Daoy (cell line): ENCODE measurements at places on chromosomes 11 and 22. TPM values are rescaled to one million over a fixed set of nuclear protein-coding genes. Genes with fewer than 3 reads are reported as not detected.
A peak's percentile ranks its signal among the peaks of the same experiment; 100 is the strongest.

DNA sequence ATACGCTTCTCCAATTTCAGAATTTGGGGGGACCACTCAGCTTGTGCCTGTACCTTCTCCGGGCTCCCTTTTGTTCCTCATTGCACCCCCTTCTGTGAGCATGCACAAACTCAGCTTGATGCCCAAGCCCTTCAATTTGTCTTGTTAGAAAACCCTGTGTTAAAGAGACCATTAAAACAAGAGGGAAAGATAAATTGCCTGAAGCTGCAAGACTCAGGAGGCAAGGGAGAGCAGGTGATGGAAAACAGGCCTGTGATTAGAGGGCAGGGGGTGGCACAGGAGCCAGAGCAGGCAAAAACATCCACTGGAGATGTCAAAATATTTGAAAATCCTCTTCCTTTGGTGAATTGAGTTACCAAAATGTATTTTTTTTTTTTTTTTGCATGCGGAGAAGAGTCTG, 121.7 kb downstream of the MIAT start:
- DNase-seq: no peak

DNA sequence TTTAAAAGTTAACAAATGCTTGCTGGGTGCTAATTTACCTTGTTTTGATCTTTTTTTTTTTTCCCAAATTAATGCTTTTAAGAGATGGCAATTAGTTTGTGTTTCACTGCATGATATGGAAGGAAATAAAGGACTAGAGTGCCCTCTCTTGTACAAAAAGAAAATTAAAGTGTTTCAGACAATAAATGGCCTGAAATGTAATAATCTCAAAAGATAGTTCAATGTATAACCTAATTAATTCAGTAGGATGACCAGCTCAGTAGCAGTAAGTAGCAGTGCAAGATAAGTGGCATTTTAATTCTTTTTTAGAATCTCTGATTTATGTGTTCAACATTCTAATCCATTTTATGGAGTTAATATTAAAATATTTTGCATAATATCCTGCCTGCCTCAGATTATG, 39.9 kb upstream of the MYO18B start:
- DNase-seq: no peak

The SLC1A2 gene
- total RNA-seq: 0.03 and 0.17 TPM in 2 replicates

- no peak for DNase-seq
Observed at GRCh38 chr11:63907808-63908530, 9.0 kb downstream of the RCOR2 start.

The CCDC116 gene
- 0.29 and 7.1 TPM in 2 replicates for total RNA-seq

The SLC29A2 gene
- 0.48 and 0.86 TPM in 2 replicates for total RNA-seq

DNA sequence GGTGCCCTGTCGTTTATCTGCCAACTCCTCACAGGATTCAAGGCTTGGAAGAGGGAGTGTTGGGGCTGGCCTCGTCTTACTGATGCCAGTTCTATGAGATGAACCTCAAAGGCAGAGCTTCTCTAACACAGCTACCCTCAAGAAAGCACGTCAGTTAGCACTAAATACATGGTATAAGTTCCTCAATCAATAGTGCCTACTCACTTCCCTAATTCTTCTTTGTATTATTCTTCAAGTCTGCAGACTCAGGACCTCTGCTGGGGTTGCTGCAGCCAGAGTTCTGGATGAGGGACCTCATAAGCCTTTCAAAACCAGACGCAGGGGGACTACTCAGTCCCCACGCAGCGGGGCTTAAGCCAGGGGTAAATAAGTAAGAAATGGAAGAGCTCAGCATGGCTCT, 118.3 kb downstream of the VPREB1 start:
- DNase-seq: no peak

GRCh38 chr11:70226183-70226582, 23.1 kb downstream of the FADD start:
- no peak for DNase-seq

DNA sequence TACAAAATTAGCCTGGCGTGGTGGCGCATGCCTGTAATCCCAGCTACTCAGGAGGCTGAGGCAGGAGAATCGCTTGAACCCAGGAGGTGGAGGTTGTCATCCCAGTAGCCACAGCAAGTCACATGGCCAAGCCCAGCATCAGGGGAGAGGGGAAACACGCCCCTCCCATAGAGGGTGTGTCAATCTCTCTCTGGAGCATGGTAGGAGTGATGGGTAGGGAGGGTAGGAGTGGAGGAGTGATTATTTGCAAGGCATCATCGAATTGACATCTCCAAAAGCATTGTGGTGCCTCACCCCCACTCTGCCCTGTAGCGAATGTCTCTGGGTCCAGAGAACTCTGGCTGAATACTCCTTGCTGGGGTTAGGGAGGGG, 6.1 kb upstream of the SSTR3 start:
- no peak for DNase-seq

The KCTD14 gene
- total RNA-seq: 8.4 and 9.9 TPM in 2 replicates

The LIPT2 gene
- total RNA-seq: 6.6 and 8.3 TPM in 2 replicates

The MS4A15 gene
- total RNA-seq: not detected in 2 replicates

GRCh38 chr11:17405232-17406005, 17.0 kb upstream of the KCNJ11 start:
- peak; percentile 58 for DNase-seq

The APOA5 gene
- not detected in 2 replicates for total RNA-seq

The TENM4 gene
- total RNA-seq: 13.6 and 23.5 TPM in 2 replicates

The BEST1 gene
- 0.65 TPM in 1 of 2 replicates, not detected in the other for total RNA-seq

DNA sequence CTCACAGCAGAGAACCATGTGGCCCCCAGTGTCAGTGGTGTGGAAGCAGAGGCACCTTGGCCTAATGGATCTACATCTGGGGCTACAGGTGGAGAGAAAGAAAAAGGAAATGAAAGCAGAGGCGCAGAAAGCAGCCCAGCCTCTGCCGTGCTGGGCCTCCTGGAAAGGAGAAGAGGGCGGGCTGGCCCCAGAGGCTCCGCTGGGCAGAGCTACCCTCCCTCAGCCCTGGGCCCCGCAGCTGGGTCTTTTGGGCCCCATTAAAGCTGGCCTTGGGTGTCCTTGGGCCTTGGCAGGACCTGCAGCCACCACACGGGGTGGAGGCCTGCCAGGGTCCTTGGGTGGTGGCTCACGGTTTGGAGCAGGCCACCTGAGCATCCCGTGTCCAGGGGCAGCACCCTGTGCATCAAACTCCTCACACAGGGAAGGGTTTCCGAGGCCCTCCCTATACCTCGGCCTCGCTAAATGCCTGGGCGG, 31.6 kb upstream of the GAL start:
- DNase-seq: no peak

The SULT4A1 gene
- 1.0 and 2.2 TPM in 2 replicates for total RNA-seq

DNA sequence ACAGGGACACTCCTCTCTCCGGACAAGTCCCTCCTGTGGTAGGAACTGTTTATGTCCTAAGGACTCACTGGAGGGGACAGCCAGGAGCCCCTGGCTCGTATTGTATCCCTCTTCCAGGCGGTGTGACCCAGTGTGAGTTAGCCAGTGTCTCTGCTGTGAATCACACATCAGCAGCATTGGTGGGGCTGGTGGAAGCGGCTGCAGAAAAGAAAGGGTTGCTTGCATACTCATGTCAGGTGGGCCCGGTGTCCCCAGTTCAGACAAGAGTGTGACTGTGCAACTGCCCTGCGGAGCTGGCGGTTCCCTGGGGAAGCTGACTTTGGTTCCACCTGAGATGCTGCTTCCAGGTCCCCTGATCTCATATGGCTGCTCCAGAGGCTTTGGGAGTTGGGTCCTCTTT, 99.4 kb downstream of the ZBTB16 start:
- DNase-seq: no peak

The SMCO4 gene
- total RNA-seq: 27.5 and 49.1 TPM in 2 replicates

The RASL10A gene
- 0.11 and 0.39 TPM in 2 replicates for total RNA-seq

DNA sequence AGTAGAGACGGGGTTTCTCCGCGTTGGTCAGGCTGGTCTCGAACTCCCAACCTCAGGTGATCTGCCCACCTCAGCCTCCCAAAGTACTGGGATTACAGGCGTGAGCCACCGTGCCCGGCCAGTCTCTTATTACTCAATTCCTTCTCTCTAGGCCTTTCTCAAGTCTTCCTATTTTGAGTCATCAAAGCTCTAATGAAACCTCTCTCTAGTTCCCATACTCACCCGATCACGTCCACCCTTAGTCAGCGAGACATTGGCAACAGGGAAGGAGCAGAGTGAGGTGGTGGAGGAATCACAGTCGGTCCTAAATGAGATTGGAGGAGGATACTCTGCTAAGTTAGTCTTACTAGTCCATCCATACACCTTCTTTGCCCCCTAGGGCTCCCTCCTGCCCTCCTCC, 5.0 kb downstream of the BSCL2 start:
- no peak for DNase-seq

DNA sequence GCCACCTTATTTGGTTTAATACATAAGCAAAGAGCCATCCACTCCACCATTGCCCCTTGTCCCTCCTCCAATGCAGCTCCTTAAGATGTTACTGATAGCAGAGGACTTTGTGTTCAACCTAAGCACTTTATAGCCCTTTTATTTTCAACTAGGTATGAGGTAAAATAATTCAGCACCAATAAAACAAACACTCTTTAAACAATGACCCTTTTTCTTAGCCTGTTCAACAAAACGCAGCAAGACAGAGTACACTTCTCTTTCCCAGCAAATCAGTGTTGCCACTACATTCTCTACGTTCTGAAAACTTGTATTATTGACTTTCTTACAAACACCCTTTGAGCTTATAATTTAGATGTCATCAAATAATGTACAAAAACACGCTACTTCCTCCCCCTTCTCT, 104.0 kb upstream of the IGLL5 start:
- no peak for DNase-seq

DNA sequence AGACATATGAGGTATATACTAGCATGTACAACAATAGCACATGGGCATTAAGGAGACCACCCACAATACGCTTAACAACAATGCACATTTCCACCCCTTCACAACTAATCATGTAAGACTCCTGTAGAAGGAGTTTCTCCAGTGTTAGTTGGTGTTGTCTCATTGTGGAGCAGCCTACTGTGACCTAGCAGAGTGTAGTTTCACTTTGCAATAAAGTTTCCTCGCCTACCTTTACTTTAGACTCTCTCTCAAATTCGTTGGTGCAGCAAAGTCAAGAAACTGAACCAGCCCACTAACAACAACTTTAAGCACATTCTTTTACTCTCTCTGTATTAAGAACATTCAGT, 863.6 kb downstream of the FAM181B start:
- no peak for DNase-seq

The CCDC87 gene
- 0.27 TPM in 1 of 2 replicates, not detected in the other for total RNA-seq

DNA sequence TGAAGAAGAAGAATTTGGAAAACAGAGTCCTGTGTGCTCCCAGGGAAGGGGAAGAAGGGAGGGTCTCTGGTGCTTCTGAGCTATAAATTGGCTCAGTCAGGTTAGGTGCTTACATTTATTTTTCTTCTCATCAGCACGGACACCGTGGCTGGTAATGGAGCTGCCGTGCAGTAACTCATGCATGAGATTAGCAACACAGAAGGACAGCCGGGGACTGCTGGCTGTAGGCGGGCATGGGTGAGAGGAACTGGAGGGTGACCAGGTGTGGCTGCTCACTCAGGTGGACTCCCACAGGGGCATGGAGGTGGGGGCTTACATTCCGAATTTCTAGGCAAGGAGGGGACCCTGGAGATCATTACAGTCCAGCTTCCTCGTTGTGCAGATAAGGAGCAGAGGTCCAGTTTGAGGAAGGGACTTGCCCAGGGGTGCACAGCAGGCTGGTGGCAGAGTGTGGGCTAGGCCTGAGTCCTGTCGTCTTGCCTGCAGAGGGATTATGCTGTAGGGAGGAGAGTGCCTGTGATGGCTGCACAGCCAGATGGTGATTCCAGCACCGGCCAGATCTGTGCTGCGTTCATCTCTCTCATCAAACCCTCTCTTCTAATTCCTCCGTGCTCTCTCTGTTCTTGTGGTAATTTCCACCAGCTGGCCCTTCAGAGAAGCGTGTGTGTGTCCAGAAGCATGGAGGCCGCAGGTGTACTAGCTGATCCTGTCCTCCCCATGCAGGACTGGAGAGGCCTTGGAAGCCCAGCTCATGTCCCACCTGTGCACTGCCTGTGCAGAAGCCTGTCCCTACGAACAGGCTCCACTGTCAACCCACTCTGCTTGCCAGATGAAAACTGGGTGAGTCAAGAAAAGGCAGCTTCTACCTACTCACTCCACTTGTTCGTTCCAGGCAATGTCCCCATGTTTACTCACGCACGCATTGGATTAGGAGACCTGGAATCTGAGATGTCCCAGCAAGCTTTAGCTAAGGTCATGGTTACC, 78.9 kb downstream of the NTM start:
- no peak for DNase-seq

DNA sequence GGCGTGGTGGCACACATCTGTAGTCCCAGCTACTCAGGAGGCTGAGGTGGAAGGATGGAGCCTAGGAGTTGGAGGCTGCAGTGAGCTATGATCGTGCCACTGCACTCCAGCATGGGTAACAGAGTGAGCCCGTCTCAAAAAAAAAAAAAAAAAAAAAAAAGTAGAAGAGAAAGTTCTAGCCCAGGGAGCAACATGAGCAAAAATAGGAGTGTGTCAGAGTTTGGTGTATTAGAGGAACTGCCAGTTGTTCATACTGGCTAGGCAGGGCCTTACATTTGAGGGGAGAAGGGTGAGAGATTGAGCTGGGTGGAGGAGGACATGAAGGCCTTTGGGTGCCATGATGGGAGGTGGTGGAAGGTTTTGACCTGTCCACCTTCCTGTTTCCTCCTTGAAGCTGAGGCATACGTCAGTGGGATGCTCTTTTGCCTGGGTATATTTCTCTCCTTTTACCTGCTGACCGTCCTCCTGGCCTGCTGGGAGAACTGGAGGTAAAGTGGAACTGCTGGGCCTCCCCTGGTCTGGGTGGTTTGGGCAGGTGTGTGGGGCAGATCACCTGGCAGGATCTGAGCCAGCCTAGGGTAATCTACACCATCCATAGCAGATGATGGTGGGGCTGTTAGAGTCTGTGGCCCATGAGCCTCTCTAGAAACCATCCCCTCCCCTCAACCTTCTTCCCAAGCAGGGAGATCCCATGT, 7.3 kb downstream of the SIDT2 start:
- no peak for DNase-seq

DNA sequence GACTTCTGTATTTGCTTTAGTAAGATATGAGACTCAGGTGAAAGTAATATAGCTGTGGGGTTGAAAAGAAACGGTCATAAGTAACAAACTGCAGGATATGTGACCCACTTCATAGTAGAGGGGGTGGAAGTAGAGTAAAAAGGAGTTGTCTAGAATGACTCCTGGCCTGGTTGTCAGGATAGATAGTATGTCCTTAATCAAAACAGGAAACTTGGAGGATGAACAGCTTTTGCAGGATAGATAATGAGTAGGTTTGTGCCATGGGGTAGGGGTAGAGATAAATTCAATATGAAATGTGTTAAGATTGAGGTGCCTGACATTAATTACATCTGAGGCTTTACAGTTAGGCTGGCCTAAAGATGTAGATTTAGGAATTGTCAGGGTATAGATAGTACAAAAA, 47.0 kb upstream of the B3GNT6 start:
- no peak for DNase-seq

The FADS3 gene
- 24.9 and 43.1 TPM in 2 replicates for total RNA-seq

The RIBC2 gene
- 0.89 and 1.3 TPM in 2 replicates for total RNA-seq

DNA sequence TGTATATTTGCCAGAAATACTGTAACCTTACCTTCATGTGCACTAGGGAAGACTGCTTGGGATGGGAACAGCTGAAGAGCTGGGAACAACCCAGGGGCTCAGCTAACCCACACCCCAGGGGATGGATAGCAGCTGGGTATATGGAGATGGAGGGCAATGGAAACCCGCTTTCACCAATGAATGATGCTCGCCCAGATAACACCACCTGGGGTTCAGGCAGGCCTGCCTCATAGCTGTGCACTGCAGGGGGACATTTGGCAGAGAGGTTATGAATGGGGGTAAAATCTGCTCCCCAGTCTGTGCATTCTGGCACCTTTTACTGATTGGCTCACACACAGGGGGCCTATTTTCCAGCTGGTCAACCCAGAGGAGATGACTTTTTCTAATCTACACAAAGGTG, 170.7 kb downstream of the CHST1 start:
- DNase-seq: no peak
